ENCODE measurements at places on chromosomes 5 and 9.

DNA sequence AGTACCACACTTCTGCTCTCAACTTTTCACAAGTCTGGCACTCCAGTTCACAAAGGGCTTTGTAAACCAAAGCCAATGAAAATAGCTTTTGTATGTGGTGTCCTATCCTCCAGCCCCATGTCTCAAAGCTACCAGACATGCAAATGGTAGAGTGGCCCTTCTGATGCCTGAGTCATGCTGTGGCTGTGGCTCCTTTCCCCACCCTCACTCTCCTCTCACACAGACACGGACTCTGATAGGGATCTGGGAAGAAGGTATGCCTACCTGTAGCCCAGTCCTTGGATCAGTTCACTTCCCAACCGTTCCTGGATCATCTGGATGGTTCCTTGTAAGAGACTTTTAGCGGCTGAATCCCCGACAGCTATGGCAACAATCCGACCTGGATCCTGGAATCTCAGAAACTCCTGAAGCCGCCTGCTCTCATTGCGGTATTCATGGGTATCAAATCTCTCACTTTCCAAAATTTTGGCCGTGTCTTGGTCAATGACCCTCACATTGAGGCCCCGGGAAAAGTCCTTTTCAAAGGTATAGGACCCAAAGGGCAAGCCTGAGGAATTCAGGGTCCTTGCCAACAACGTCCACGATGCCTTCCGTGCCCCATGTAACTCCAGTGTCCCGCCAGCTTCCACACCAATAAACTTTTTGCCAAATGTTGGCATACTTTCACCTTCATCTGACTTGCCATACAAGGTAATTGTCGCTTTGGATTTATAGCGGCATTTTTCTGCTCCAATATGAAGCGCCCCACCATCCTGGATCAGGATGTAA, 23.4 kb downstream of the CEMIP2 start:
- no peak for DNase-seq

DNA sequence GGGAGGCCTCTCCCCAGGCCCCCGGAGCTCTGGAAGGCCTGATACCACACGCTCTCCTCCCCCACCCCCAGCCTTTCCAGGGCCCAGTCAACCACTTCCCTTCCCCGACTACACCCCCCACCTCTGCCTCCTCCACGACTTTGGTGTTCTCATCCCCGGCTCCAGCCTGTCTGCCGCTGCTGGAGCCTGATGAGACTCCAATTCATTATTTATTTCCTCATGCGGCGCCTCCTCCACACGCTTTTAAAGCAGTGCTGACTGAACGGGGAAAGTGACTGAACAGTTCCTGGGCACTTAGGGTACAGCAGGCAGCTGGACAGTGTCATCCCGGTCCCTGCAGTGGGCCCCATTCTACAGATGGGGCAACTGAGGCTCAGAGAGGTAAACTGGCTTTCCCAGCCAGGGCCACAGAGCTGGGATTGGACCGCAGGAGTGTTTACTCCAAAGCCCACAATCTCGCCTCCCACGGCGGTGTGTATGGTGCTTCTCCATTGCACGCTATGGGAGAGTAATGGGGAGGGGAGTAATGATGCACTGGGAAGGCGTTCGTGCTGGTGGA, 15.9 kb upstream of the RPL26L1 start:
- no peak for DNase-seq

GRCh38 chr9:93588641-93589609, 12.5 kb downstream of the PHF2 start:
- DNase-seq: no peak

DNA sequence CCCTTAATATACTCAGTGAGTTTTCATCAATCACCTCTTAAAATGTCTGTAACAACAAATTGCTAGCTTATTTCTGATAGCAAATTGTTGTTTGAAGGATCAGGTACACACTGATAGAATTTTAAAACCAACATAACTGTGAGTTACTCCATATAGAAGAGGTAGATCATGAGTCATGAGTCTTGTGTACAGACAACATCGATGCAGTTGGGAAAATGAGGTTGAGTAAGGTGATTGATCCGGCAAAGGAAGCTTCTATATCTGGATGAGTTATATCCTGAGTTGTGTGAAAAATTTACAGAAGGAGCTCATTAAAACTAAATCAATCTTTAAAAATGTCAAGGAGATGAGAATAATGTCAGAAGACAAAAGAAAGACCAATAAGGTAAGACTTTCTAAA, 604.6 kb upstream of the RGMB start:
- DNase-seq: no peak

DNA sequence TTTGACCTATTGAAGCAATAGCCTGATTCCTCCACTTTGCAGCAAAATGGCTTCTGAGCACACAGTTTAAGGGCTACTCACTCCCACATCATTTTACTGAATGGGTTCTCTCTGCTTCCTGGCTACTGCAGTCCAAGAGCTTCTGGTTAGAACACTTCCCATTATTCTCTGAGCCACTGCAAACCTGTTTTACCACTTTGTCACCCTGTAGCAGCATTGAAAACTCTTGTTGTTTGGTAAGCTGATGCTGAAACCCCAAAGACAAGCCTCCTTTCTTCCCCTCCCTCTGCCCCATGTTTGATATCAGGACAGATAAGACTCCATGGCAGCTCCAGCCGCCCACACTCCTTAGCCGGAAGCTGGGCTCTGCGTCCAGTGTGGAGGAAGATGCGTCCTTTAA, 84.4 kb upstream of the RARS1 start:
- no peak for DNase-seq

DNA sequence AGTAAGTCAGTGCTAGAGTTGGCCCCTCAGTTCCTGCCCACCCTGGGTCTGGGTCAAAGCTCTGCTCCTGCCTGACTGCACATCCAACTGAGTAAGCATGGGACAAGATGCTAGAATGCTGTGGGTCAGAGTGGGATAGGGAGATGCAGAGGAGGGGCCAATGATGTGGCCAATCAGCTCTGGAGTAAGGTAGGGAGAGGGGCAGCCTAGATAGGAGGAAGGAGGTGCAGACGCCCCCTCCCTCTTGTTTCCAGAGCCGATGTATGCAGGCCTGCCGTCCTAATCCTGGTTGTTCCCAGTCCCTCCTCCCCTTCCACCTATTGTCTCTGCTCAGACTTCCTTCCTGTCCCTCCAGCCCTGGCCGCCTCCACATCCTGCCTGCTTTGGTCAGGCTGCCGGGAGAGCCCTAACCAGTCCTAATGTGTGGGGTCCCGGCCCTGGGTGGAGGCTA, 1.3 kb downstream of the ARAP3 start:
- DNase-seq: no peak

- no peak for DNase-seq
Measured at GRCh38 chr5:90558344-90559192, at the start of gene ADGRV1. Gene ADGRV1, plus strand, starts transcription at chr5:90558797. Its CDS starts 99 bp downstream, at chr5:90558896.

- DNase-seq: no peak
Measured at GRCh38 chr5:18745042-18745987, 1111.1 kb downstream of the TAF11L14 start.
